ENCODE measurements at places on chromosomes 5 and 9.

DNA sequence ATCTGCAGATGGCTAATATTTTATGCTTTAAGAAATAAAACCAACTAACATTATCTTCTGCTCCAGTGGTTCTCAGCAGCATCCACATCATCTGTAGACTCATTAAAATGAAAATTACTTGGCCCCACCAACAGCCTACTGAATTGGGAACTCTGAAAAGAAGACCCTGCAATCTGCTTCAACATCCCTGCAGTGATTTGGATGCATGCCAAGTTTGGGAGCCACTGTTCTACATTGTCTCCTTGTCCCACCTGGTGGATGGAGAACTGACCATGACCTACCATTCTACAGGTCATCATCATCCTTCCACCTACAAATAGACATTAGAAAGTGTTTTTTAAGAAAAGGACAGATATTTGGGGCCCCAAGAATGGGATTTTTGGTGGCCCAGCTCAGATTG lies 71.1 kb downstream of the ACER2 start:
- no peak for DNase-seq

GRCh38 chr9:76310577-76310976 lies 83.6 kb downstream of the RFK start:
- DNase-seq, result no peak

DNA sequence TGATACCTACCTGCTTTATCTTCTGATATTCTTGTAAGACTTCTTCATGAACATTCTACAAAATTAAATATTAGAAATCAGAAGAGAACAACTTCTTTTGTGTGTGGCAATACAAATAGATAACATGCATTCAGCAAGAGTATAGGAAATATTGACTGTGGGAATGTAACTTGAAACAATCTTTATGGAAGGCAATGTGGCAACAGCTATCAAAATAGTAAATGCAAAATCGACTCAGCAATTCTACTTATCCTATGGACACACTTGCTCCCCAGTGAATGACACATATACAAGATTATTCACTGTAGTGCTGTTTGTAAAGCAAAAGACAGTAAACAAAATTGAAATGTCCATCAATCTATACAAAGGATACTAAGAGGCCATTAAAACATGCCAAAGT lies 66.5 kb upstream of the GLRX start:
- no peak for DNase-seq

DNA sequence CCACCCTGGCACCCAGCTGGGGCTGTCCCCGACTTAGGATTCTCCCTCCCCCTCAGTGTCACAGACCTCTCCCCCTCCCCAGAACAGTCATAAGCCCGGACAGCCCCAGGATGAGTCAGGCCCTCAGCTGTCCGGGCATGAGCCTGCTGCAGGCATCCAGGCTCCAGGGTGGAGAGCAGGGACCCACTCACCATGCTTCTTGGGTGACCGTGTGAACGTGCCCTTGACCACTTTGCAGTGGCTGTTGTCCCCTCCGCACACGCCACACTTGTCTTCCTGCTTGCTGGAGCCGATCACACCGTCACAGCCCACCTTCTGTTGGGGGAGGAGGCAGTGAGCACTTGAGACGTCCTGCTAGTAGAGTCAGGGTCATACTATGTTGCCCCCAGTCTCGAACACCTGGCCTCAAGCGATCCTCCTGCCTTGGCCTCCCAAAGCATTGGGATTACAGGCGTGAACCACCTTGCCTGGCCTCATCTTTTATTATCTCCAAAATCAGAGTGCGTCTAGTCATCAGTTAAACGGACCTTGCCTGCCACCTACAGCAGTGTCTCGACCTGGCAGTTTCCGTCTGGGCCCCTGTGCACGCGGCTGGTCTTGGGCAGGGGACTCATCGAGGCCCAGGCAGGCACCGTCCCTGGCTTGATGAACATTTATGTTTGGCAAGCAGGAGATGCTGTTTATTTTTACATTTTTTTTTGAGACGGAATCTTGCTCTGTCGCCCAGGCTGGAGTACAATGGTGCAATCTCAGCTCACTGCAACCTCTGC lies 72.6 kb downstream of the ZNF354C start:
- DNase-seq, result no peak

DNA sequence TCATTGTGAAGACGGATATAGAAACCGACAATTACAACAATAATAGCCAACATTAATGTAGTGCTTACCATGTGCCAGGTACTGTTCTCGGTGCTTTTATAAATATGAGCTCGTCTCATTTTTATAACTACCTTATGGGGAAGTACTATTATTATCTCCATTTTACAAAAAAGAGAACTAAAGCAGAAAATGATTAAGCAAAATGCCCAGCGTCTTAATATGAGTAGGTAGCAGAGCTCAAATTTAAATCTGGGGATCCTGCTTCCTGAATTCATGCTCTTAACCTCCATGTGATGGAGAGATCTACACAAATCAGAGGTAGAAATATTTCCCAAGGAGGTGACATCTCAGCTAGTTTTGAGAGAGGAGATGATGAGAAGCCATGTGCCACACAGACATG lies 256.9 kb downstream of the TRIM32 start:
- DNase-seq, result no peak

GRCh38 chr9:95157481-95158151 lies 159.9 kb downstream of the FANCC start:
- DNase-seq, result peak; percentile 67

DNA sequence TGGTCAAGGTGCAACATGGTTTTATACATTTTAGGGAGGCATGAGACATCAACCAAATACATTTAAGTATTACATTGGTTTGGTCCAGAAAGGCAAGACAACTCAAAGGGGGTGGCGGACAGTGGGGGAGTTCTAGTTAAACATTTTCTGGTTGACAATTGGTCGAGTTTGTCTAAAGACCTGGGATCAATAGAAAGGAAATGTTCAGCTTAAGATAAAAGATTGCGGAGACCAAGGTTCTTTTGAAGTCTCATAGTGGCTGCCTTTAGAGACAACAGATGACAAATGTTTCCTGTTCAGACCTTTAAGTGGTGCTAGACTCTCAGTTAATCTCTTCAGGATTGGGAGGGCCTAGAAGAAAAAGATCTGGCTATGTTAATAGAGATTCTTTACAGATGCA lies 47.7 kb upstream of the TTC39B start:
- no peak for DNase-seq

DNA sequence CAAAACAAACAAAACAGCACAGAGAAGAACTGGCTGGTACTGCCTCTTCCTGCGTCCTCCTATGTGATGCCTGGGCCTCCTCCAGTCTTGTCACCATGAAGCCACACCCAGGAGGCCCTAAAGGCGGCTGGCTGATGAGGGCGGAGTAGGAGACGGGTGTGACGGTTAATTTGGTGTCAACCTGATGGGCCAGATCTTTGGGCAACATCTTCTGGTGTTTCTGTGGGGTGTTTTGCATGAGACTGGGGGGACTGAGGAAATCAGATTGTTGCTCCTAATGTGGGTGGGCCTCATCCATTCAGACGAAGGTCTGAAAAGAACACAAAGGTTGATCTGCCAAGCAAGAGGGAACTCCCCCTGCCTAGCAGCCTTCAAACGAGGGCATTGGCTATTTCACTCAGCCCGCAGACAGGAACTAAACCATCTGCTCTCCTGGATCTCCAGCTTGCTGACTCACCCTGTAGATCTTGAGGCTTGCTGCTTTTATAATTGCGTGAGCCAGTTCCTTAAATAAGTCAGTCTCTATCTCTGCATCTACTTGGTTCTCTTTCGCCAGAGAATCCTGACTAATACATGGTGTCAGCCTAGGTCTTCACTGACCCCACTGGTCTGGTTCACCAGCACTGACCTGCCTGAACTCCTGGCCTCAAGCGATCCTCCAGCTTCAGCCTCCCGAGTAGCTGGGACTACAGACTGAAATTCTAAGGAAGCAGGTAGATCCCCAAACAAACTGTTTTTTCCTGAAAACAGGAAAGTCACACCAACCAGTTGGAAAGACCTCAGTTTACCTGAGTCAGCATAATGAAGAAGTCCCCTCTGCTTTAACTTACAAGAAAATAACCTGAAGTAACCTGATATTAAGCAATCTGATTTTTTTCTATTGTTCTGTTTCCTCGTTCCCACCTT lies 12.8 kb upstream of the ZFP62 start:
- DNase-seq, result peak; percentile 7

DNA sequence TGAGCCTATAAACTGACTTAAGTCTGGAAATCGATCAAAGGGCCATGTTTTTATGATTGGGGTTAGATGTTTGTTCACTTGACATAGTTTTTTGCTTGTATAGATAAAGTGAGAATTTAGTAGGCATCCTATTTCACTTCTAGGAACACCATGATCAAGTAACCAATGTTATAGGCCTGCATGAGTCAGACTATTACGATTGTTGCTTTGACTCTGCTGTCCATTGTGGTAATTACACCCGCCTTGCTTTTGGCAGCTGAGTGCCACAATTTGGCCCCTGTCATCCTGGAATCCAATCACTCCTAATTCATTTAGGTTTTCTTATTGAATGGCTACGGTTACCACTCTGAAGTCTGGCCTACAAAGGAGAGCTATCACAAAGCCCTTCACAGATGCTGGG lies 67.8 kb upstream of the IL33 start:
- no peak for DNase-seq

- peak; percentile 62 for DNase-seq
These were observed 25.6 kb downstream of the TGFBI start for GRCh38 chr5:136054142-136055019.

- no peak for DNase-seq
These were observed 30.0 kb downstream of the SIL1 start for GRCh38 chr5:139167952-139168720.

- no peak for DNase-seq
These were observed 40.2 kb downstream of the PLPPR1 start for GRCh38 chr9:101068696-101069095.

GRCh38 chr5:152673601-152674000 lies 268.5 kb upstream of the NMUR2 start:
- DNase-seq, result no peak

DNA sequence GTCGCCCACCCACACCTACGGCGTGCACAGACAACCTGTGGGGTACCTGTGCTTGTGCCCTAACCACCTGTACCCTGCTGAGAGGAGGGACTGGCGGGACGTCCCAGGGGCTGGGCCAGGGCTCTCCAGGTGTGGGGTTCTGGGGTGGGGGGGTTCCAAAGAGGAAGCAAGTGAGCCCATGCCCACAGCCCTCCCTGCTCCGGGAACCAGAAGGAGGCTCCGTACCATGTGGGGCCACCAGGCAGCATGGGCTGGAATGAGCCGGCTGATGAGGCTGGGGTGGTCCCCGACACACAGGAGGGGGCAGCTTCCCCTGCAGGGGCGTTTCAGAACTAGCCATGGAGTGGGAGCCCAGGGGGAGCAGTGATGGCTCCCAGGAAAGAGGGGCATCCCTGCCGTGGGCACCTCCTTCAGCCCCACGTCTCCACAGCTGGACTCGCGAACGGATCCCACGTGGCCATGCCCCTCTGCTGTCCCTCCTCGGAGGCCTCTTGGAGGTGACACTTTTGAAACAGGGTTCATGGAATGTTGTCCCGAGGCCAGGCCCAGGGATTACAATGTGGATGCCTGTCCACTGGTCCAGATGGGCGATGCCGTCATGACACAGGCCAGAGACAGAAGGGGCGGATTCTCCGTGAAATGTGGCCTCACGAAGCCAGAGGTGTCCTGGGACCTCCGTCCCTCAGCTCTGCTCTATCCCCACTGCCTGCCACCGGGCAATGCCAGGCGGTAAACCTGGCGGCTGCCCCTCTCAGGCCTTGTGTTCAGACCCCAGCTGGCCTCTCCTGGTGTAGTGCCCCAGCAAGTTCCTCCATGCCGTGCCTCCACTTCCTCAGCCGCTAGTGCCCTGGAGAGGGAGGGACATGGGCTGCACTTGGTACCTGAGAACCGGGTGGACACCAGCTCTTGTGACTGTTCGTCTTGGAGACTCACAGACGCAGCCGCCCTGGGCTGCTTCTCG lies 33.6 kb upstream of the IRX4 start:
- no peak for DNase-seq

GRCh38 chr5:88226881-88227450 lies 41.7 kb downstream of the TMEM161B start:
- no peak for DNase-seq

GRCh38 chr5:138054847-138055558 lies 22.1 kb upstream of the FAM13B start:
- no peak for DNase-seq

DNA sequence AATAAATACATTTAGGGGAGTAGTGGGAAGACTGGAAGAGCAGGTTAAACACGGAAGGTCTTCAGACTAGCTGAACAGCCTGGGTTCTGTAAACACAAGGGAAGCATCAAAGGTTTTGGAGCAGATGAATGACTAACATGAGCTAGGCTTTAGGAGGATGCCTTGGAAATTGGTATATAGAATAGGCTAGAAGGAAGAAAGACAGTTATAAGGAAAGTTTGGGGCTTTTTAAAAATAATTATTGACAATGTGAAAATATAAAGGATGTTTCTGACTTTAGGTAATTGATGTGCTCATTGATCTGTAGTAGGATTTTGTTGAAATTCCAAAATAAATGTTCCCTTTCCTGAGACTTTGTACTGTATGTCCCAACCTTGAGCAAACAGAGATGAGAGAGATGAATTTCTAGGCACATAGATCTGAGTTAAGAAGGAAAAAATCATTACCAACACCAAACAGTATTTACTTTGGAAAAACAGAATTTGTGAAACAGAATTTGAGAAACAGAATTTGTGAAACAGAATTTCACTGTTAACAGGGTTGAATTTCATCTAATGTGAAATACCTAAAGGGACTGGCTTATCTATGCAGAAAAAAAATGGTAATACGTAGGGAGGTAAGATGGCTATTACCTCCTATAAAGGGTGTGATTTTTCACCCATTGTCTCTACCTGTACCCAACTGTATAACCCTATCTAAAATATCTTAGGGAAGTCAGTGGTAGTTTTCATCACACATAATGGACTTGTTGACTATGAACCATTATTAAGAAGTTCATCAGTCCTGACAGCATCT lies 28.8 kb downstream of the SKP2 start:
- no peak for DNase-seq

- no peak for DNase-seq
These were observed 7.2 kb downstream of the NACC2 start for GRCh38 chr9:136087741-136088480.

GRCh38 chr5:60929024-60929423 lies 15.8 kb downstream of the ERCC8 start:
- DNase-seq, result no peak

DNA sequence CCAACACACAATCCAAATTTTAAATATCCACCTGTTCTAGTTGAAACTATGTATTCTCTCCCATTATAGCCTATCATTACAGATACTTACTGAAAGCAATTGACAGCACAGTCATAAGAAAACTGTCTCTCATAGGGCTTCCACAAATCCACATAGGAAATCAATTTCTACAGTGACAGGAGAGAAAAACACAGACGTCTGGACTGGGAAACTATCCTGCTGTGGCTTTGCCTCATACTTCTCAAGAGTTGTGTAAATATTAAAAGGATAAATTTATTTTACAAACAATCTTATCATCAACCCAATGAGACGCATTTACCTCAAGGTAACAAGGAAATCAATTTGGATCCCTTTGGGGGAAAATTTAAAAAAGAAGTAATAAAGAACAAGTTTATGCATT lies 517.5 kb downstream of the EFNA5 start:
- no peak for DNase-seq

GRCh38 chr9:2764353-2764752 lies 47.0 kb downstream of the KCNV2 start:
- DNase-seq, result peak; percentile 8

All from fibroblast of skin of back (primary cell).